ENCODE measurements at places on chromosomes 3 and 15. TPM values are rescaled to one million over a fixed set of nuclear protein-coding genes. Genes with fewer than 3 reads are reported as not detected.

The TNFAIP8L3 gene
- not detected for polyA plus RNA-seq

The KCNMB2 gene
- polyA plus RNA-seq: not detected

The GPR156 gene
- not detected for polyA plus RNA-seq

The HDDC3 gene
- 20.9 TPM for polyA plus RNA-seq

The PLSCR2 gene
- 9.1 TPM for polyA plus RNA-seq

The ISL2 gene
- not detected for polyA plus RNA-seq

The SEMA7A gene
- 6.7 TPM for polyA plus RNA-seq

The SH3GL3 gene
- polyA plus RNA-seq: 2.9 TPM

The KCNAB1 gene
- 479 TPM for polyA plus RNA-seq

The GOLGA8G gene
- polyA plus RNA-seq: not detected

The SAXO2 gene
- polyA plus RNA-seq: 6.4 TPM

The TICRR gene
- polyA plus RNA-seq: not detected

Measured in Purkinje cell (primary cell).